Left lung (tissue), 14 donors: ENCODE measurements at places on chromosomes 3 and 15. TPM values are rescaled to one million over a fixed set of nuclear protein-coding genes. Genes with fewer than 3 reads are reported as not detected.

- no peaks in the 10 kb centered on the region for H3K36me3 ChIP-seq
- no peaks in the 10 kb centered on the region for H3K27me3 ChIP-seq
- H3K27ac ChIP-seq = no peak overlapping the region
- DNase-seq = no peak
These were observed 15.6 kb downstream of the CCRL2 start for GRCh38 chr3:46422617-46423016.

FAM107A gene
- 46.5 TPM for total RNA-seq

- H3K27ac ChIP-seq = no peak overlapping the region
- H3K4me1 ChIP-seq = no peaks in the 10 kb centered on the region
- no peaks in the 10 kb centered on the region for H3K36me3 ChIP-seq
- no peak for DNase-seq
- H3K27me3 ChIP-seq = no peaks in the 10 kb centered on the region
- H3K4me3 ChIP-seq = no peak overlapping the region
These were observed 131.6 kb upstream of the RASGRP1 start for GRCh38 chr15:38696109-38696727.

- H3K27ac ChIP-seq = no peak overlapping the region
- no peaks in the 10 kb centered on the region for H3K4me1 ChIP-seq
- no peak for DNase-seq
- no peak overlapping the region for H3K4me3 ChIP-seq
- no peaks in the 10 kb centered on the region for H3K36me3 ChIP-seq
- no peaks in the 10 kb centered on the region for H3K27me3 ChIP-seq
These were observed 26.3 kb upstream of the LRRN1 start for GRCh38 chr3:3772920-3773319.

ZBED2 gene
- total RNA-seq = 11.3 TPM

- H3K4me3 ChIP-seq = no peak overlapping the region
- no peak overlapping the region for H3K27ac ChIP-seq
- no peak for DNase-seq
- no peaks in the 10 kb centered on the region for H3K27me3 ChIP-seq
- H3K36me3 ChIP-seq = no peaks in the 10 kb centered on the region
These were observed 268.7 kb upstream of the THRB start for GRCh38 chr3:24763393-24763792.
